ENCODE measurements at places on chromosomes 1 and 21.

DNA sequence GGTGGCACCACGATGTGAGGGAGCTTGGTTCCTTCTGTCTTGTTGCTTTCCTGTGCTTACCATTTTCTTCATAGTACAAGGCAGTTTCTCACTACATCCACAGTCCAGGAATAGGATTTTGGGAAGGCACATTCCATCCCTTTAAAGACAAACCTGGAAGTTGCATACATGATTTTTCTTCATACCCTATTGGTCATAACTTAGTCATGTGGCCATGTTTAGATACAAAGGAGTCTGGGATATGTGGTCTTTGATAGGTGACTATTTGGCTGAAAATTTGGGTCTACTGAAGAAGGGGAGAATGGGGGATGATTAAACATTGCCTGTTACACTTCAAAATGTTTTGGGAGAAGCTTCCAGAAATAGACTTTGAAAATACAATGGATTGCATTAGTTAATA lies 7.0 kb downstream of the DYRK1A start:
- no peak for DNase-seq

GRCh38 chr1:152179566-152179965 lies 20.5 kb upstream of the RPTN start:
- DNase-seq: no peak

DNA sequence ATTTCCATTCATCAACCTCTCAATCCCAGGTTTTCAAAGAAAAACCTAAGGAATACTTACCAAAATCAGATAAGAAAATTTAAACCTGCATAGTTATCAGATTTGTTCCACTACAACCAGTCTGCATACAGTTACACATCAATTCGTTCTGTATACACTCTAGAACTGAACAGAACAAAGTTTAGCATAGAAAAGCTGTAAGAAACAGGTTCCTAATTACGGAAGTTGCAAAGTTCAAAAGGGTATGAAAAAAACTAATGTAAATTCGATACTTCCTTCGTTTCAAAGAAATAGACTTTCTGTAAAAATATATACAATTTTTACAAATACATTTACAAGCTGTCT lies 3.1 kb downstream of the MCL1 start:
- no peak for DNase-seq

DNA sequence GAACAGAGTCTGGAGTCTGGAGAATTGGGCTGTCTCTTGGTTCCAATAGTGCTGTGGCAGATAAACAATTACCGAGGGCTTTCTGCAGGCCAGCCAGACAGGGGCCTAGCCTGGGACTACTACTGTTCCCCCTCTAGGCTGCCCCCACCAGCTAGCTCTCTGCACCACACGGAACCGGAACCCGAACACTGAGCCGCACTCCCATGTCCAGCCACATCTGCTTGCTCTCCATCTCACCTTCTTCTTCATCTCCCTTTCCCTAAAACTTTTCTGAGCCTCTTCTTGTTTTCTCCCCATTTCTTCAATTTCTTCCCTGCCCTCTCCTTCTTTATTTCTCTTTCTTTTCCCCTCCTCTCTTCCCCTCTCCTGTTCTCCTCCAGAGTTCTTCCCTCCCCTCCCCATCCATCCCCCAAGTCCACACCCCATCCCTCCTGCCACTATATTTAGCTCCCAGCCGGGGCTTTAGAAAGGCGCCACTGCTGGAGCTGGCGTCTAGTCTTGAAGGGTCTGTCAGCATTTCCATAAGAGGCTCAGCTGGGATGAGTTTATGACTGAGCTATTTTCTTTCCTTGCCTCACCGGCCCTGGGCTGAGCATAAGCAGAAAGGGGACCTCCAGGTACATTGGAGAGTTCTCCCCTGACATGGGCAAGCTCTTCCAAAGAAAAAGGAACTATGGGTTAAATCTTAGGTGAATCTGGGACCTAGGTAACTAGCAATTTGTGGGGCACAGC lies 25.7 kb upstream of the ATP2B4 start:
- no peak for DNase-seq

- no peak for DNase-seq
Observed at GRCh38 chr1:30185313-30185712, 538.1 kb downstream of the MATN1 start.

- no peak for DNase-seq
Observed at GRCh38 chr1:2602866-2603520, 16.4 kb downstream of the PRXL2B start.
